ENCODE measurements at places on chromosomes 16 and 17. TPM values are rescaled to one million over a fixed set of nuclear protein-coding genes. Genes with fewer than 3 reads are reported as not detected.

Gene SCIMP
- 164 TPM for polyA plus RNA-seq

Gene HYDIN
- polyA plus RNA-seq, result not detected

Gene KRTAP4-4
- polyA plus RNA-seq, result not detected

Gene SALL1
- not detected for polyA plus RNA-seq

Gene TLCD3A
- polyA plus RNA-seq, result 0.09 TPM

Gene MYO1D
- polyA plus RNA-seq, result 0.26 TPM

Gene MRC2
- polyA plus RNA-seq, result not detected

All from CD14-positive monocyte (primary cell).